ENCODE measurements at places on chromosomes 6 and 20.
A peak's percentile ranks its signal among the peaks of the same experiment; 100 is the strongest.

GRCh38 chr6:156102129-156102528, 646.5 kb upstream of the NOX3 start:
- no peak for DNase-seq

GRCh38 chr6:123430970-123431369, 205.8 kb downstream of the TRDN start:
- no peak for DNase-seq

- DNase-seq = no peak
These were observed 94.3 kb upstream of the OLIG3 start for GRCh38 chr6:137588472-137588871.

DNA sequence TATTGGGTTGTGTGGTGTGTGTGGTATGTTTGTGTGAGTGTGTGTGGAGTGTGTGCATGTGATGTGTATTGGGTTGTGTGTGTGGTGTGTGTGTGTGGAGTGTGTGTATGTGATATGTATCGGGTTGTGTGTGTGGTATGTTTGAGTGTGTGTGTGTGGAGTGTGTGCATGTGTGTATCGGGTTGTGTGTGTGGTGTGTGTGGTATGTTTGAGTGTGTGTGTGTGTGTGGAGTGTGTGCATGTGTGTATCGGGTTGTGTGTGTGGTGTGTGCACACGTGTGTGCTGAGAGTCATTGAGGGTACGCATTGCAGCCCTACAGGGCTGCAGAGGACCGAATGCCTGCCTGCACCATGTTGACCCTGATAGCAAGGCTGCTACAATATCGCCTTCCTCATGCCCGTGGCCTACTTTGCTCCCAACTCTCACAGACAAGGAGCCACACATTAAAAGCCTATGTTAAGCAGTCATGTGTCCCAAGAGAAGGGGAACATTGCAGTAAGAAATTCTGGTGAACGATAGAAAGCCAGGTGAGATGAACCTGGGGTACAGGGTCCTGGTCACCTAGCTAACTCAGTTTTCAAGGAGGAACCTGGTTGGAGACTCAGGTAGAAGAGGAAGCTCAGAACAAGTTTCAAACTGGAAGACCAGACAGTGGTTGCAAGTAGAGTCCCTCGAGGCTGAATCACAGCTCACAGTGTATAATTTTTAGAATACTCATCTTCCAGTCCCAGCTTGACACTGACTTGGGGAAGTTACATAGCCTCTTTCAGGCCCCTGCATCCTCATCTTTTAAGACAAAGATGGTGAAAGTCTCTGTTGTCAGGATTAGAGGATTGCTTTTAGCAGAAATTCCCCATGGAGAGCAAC, 45.7 kb upstream of the TMEM170B start:
- no peak for DNase-seq

- DNase-seq = no peak
These were observed 69.7 kb downstream of the HIVEP1 start for GRCh38 chr6:12081771-12082170.

GRCh38 chr6:33851959-33852358, 48.2 kb upstream of the MLN start:
- DNase-seq = no peak

DNA sequence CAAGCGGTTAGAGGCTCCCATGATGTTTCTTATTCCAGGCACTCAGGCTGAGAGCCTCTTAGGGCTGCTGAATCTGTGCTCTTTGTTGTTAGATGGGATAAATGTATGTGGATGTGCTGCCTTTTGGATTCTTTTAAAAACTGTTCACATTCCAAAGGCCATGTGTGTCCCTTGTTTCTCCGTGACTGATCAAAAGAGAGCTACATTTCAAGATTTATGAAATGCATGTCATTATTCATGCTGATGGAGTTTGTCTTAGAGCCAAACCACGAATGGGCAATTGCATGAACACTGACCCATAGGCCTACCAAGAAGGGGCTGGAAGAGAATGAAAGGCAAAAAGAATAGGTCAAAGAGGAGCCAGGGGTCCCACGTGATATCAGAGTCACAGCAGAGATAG, 104.9 kb upstream of the TSHZ2 start:
- DNase-seq = no peak

GRCh38 chr6:75643173-75643572, 41.5 kb downstream of the SENP6 start:
- no peak for DNase-seq

DNA sequence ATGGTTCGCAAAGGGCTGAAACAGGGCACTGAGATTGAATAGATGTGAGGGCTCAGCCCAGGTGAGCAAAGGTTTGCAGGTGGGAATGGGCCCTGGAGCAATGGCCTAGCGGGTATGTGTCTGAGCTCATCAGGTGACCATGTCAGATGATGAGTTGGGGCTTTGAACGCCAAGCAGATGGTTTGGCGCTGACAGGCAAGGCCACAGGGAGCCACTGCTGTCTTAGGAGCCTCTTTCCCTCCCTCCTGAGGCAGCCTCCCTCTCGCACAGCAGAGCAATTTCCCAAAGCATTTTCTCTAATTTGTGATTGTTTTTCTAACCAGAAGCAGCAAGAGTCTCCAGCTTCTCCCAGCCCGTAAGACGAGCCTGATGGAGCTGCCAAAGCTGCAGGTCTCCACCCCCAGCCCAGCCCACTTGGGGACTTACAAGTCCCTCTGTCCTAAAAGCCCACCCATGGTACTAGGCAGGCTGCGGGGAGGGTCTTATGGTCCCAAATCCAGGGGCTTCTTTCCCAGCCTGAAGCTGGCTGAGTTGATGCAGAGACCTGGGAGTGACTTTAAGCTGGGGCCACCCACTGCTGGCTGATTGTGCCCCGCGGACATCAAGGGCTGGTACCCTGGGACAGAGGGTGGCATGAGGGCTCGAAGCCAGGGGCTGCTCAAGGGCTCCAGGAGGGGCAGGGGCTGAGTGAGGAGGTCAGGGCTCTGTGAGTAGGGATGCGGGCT, 11.6 kb downstream of the CDH22 start:
- no peak for DNase-seq

DNA sequence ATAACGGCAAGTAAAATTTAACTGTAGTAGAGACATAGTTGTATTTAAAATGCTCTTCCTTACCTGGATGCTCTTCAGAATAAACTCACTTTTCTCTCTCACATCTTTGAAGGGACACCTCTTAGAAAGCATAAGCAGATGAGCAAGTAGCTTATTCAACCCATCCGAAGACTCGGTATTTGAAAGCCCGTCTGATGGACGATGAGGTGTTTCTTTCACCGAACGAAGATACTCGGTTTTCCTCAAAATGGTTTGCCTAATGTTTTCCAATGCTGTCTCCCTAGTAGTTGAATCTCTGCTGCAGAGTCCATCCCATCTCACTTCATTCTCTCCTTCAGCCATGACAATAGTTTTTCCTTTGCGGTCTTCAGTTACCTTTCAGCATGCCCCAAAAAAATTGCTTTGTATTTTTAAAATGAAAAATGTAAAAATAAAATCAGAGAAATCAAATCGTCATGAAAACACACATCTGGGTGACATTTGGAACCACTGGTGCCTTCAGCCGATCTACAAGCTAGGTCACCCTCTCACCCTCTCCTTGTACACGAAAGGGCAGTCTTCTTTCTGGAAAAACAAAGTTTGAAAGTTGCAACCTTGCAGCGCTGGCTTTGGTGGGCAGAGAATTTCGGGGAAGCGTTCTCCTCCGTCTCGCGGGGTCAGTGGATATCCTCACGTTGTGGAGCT, 772 bp downstream of the SESN1 start:
- DNase-seq = no peak

- no peak for DNase-seq
These were observed 114.7 kb upstream of the BACH2 start for GRCh38 chr6:90411292-90411781.

DNA sequence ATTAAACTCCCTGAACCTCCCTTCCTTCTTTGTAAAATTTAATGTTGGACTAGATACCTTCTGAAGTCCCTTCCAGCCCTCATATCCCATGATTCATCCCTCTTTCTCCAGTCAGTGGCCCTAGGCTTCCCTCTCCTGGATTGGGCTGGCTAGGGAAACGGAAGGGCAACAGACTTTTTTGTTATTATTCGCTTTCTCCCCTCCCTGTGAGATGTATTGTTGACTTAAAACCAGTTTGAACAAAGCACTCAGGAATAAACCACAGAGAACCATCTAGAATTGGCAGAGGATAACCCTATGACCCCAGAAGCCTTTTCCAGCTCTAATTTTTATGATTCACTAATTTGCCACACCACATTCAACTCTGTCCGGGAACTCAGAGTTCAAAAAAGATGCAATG, 239.7 kb upstream of the SUPT3H start:
- DNase-seq = no peak

DNA sequence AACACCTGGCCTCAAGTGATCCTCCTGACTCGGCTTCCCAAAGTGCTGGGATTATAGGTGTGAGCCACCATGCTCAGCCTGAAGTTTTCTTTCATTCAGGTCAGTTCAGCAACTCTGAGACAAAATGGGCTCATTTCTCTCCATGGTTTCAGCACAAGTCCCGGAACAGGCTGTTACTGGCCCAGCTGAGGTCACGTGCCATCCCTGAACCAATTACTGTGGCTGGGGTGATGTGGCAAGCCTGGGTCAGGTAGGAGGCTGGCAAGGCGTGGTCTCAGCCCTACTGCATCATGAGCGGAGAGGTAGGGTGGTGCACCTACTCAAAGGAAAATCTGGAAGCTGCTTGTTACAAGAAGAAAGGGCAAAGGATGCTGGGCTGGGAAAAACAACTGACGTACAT, 326.4 kb downstream of the KIF16B start:
- DNase-seq = no peak

DNA sequence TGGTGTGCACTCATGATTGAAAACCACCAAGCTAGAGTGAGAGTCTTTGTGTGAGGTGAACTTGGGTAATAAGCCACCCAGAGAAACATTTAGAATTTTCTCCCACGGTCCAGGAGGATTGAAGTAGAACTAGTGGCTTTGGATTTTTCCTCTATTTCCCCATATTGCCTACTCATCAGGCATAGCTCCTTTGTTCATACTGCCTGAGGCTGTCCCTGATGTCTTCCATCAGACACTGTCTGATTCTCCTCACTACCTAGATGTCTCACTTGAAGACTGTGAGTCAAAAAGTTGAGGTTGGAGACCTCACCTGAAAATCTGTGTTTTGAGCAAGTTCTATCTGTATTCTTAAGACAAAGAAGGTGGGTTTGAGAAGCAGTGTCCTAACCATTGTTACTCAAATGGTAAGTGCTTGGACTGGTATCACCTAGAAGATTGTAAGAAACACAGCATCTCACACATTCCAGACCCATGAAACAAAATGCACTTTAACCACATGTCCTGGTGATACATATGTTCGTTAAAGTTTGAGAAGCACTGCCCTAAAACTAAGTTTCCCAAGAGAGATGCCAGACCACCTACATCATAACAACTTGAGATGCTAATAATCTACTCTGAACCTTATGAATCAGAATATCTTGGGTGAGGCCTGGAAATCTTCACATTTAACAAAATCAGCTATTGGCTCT, 523.4 kb upstream of the BTBD3 start:
- DNase-seq = no peak

- no peak for DNase-seq
These were observed 1.1 kb downstream of the ESR1 start for GRCh38 chr6:151808371-151809241.

DNA sequence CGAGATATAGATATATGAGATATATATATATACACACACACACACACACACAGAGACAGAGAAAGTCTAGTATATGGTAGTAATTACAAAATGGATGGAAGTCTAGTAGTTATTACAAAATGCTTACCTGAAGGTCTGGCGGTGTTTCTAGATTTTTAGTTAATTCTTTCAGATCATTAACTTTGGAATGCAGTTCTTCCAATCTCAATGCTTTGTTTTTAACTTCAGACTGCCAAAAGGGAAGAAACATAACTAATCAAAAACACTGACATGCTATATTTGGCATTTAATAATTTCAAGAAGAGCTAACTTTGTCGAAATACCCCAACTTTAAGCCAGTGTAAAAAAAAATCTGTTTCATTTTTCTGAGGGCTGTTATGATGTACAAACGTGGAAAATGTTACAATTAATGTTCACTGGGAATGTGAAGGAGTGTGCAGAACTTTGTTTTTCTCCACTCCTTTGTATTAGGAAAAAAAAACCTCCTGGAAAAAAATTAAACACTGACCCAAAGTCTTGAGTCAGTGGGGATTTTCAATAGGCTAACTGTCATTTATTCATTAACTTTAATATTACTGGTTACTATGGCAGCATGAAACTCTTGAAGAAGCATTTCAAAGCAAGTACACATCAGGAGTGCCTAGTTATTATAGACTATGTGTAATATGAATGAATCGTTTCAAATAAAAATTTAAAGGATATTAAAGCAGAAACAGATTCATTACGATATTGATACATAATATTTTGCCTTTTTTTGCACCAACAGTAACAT, 232.9 kb downstream of the SYNE1 start:
- DNase-seq = no peak

DNA sequence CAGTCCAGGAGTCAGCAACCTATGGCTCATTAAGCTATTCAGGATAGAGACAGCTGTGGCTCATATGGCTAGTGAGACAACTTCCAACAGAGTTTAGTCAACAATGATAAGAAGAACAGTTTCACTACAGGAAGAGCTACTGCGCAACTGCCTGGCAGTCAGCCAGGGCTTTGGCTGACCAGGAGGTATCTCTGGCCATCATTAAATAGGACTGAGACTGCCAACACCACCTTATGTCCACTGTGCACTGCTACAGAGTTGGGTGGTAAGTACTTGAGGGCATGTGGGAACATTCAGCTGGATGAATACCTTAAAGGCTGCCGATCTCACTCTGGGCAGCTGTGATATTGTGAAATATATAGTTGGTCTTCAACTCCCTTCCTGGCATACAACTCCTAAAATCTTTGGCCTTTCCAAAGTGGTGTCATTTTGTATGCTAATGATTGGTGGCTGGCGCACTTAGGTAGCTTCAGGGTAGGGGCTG, 52.2 kb upstream of the FAM83C start:
- peak; percentile 44 for DNase-seq

DNA sequence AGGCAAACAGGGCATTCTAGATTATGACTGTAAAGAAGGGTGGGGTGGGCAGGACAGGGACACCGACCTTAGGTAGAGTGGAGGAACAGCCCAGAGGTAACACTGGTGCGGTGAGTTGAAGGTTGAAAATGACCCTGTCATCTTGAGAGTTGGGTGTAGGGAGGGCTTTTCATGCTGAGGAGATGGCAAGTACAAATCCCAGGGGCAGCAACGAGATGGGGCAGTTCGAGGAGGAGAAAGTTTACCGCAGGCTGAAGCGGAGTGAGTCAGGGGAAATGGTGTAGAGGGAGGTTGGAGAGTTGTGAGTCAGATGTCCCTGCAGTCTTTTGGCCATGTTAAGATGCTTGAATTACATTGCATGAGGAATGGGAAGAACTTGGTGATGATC, 101.1 kb downstream of the HIVEP1 start:
- no peak for DNase-seq

GRCh38 chr20:52411611-52412010, 220.0 kb upstream of the ZFP64 start:
- no peak for DNase-seq

GRCh38 chr6:47278545-47278944, 31.2 kb downstream of the TNFRSF21 start:
- no peak for DNase-seq

DNA sequence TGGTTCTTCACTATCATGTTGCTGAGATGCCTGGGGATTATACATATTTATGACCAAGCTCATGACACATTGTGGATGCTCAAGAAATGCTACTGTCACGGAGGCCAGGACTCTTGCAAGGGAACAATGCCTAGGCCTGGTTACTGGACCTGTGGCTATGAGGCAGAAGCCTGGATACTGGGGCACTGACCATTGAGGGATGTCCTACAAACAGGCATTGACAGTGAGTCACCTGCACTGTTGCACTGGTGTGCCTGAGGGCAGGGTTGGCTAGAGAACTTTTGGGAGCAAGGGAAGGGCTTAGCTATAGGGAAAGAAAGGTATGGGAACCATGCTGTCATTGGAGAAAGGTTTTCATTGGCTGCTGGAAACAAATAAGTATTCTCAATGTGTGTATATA, 313.1 kb upstream of the SUPT3H start:
- DNase-seq = no peak
